ENCODE measurements at places on chromosomes 13 and 19.

DNA sequence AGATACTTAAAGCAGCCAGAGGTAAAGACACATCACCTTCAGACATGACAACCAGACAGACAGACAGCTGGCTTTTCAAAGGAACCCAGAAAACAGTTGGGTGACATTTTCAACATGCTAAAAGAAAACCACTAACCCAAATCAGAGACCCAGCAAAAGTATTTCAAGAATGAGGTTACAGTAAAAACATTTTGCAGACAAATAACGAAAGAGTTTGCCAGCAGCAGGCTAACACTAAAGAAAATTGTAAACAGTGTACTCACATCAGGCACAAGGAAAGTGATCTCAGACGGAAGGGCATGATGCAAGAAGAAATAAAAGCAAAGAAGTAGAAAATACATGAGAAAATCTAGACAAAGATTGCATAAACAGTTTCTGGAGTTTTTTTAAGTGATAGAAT, 46.4 kb downstream of the AP1M1 start:
- DNase-seq = no peak

DNA sequence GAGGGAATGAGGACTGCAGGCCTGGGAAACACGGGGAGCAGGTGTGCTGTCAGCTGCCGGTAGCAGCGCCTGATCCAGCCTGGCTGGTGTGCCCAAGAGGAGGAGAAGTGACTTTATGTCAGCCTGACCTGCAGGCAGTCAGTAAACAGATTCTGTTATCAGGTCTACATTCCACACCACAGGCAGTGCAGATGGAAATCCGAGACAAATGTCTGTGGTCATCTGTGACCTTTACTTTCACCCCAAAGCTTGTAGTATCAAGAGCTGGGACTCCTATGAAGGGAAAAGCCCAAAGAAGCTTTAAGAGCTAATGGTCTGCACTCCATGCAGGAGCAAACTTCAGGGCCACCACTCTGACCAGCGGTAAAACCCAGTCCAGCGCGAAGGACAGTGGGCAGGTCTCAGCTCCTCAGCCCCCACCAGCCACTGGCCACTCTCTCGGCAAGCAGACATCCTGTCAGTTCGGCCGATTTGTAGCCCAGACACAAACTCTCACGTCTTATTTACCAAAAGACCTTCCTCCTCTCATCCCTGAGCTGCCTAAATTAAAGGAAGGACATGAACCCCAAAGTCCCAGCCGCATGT, 7.7 kb downstream of the EPS15L1 start:
- DNase-seq = no peak

DNA sequence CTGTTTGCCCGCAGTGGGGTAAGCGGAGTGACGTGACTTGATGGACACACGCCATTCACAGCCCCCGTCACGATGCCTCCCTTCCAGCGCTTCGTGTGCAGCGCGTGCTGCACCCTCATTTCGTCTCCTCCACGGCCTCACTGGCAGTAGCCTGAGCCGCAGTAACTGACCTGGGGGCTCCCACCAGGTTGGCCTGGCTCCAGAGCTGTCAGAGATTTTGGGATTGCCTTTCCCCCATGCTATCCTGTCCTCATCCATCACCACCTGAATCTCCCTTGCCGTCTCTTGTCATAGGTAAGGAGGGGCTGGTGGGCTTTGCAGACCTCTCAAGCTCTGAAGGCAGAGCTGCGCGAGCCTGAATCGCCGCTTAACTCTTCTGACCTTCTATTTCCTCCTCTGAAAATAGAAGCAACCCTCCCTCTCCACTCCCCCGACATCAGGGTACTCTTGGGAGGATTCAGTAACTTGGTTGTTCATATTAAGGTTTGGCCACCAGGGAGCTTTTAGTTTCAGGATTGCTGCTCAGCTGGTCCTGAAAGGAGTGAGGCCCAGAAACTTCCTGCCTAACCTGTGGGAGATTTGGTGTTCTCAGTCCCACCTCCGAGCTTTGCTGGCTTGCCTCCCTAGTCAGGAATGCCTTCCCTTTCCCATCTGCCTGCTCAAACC, 27.9 kb downstream of the SIGLEC5 start:
- no peak for DNase-seq

DNA sequence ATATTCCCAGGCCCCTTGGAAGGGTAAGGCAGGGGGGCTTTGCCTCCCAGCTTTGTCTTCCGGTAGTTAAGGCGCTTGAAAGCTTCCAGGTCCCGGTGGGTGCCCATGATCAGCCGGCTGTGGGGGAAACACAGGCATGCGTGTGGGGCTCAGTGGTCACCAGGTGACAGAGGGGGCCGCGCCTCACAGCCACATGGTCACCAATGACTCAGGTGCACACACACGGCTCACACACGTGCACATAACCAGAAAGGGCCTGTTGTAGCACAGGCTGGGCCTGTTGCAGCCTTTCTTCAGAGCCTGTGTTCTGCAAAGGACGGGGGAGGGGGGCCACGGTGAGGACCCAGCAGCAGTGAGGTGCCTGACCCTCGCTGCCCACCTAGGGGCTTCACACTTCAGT, 5.9 kb downstream of the NANOS3 start:
- DNase-seq = no peak

DNA sequence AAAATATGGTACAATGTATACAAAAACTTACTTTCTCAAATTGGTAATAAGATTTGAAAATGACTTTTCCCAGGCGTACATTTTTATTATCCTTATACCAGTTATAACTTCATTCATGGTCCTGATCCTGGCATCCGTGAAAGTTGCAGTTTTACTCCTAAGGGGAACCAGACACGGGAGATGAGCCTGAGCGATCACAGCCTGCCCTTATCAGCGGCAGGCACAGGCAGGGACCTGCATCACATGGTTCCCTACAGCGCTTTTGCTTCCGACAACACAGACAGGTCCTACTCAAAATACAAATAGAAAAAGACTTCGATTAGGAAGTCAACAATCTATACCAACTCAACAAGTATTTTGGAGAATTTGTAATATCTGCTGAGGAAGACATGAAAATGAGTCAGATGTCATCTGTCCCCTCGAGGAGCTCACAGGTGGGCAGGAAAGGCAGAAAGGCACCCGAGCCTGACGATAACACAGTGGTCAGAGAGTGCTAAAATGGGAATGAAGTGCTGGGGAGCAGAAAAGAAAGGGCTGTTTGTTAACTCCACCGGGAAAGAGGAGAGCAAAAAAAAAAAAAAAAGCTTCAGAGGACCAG, 93.4 kb downstream of the ABCC4 start:
- no peak for DNase-seq
